ENCODE measurements at places on chromosomes 6 and 20.
A peak's percentile ranks its signal among the peaks of the same experiment; 100 is the strongest.

DNA sequence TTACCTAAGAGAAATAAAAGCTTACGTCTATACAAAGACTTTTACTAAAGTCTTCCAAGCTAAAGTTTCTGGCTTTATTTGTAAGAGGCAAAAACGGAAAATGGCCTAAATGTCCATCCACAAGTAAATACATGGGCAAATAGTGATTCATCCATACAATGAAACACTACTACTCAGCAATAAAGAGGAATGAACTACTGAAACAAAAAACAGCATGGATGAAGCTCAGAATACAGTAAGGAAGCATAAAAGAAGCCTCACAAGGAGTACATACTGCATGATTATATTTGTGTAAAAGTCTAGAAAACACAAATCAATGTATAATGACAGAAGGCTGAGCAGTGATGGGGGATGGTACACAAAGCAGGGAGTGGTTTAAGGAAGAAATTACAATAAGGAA lies 84.7 kb downstream of the F13A1 start:
- no peak for DNase-seq

DNA sequence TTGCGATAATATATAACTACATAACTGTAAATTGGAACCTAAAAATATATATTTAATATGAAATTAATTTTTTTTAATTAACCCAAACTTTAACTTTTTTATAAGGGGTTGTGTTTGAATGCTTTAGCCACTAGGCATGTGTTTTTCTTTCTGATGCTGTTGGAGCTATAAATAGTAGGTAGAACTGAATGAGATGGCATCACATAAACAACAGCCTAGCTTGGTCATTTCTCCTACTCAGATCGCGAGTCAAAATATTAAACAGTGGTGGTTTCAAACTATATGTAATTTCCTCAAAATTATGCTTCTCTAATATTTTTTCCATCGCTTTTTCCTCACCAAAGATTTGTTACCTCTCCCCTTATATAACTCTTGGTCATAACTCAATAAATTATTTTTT lies 243.2 kb downstream of the ARID1B start:
- no peak for DNase-seq

DNA sequence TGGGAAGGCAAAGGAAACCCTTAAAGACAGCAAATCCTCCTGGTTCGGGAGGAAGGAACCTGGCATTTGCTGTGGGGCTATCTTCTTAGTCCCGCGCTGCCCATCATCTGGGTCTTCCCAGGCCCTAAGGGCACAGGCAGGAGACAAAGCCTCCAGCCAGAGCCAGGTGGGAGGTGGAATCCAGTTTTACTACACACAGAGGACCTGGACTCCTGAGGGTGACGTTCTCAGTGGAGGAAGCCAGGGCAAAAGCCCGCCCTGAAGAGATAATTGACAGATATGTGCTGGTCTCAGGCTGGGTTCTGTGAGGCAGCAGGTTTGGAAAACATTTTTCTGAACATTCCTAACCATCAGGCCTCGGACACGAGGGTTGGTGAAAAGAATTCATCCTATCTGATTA lies 88.4 kb upstream of the AGPAT4 start:
- no peak for DNase-seq

DNA sequence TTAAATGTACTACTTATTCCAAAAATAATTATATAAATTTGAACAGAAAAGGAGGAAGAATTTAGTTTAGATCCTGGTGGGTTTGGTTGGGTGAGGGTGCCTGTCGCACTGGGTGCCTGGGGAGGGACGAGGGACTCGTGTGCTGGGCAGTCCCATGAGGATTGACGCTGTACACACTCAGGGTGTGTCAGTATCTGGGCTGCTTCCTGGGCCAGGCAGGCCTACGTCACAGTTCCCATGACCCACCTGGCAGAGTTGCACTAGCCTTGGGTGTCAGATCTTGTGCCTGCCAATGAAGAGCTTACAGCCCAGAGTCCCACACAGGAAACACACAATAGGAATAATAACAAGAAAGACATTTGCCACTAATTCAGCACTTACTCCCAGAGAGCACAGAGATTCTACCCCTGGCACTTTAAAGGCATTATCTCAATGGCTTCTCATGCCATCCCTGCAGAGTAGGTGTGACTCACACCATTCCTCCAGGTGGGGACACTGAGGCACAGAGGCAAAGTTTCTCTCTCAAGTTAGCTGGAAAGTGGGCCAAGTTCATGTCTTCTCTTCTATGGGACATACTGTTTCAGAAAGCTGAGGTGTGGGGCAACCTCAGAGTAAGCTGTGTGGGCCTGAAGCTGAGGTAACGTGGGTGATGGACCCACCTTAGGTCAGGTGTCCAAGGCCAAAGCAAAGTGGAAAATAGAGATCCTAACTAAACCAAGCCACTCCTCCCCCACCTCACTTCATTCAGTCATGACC lies 1.3 kb upstream of the SDCBP2 start:
- peak; percentile 61 for DNase-seq

DNA sequence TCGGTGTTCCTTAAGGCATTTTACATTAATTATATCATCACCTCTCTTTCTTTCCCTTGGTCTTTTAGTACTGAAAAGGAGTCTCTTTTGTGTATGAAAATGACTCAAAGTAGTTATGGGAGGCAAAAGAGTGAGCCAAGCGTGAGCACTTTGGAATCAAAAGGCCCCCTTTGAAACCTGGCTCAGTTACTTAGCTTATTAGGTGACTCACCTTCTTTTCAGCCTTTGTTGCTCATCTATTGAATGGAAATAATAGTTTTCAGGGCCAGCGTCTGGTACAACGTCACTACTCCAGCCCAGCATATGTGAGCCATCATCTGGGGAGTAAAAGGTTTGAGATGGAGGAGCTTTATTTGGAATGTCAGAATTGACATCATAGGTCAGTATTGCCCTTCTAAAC lies 147.4 kb upstream of the SCGN start:
- DNase-seq, result no peak

DNA sequence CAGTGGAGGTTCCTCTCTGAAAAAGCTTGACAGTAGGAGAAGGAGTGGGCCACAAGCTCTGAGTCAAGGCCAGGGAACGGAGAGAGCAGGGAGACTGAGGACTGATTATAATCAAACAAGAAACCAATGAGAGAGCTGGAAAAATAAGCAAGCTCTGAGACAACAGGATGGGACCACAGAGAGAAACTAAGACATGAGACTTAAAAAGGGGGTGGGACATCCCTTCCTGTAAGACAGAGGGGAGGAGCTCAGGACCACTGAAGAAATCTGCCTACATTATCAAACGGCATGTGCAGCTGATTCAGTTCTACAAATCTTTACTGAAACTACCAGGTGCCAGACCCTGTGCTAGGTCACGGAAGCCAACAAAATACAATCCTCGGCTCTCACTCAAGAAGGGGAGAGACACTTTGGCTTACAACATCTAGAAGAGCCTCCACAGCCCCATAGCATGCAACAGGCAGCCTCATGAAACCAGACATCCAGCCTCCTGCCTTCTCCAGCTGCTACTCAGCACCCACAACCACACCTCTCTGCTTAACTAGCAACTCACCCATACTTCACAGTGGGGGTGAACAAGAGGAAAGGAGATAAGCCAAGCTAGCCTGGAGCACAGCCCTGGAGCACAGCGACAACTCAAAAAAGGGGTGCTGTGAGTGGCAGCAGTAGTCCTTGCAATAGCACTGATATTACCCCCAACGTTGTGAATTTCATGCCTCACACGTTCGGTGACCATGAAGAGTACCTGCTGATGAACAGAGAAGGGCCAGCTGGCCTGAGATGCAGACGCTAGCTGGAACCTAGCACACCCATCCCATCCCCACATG lies 39.1 kb upstream of the ANKRD60 start:
- no peak for DNase-seq

GRCh38 chr6:139240161-139241010 lies 51.4 kb downstream of the TXLNB start:
- no peak for DNase-seq

GRCh38 chr6:164749221-164750064 lies 560.0 kb downstream of the C6orf118 start:
- DNase-seq, result no peak

- DNase-seq, result no peak
Measured at GRCh38 chr6:144302701-144303372, 17.7 kb downstream of the UTRN start.
